ENCODE measurements at places on chromosomes 7 and 10.

DNA sequence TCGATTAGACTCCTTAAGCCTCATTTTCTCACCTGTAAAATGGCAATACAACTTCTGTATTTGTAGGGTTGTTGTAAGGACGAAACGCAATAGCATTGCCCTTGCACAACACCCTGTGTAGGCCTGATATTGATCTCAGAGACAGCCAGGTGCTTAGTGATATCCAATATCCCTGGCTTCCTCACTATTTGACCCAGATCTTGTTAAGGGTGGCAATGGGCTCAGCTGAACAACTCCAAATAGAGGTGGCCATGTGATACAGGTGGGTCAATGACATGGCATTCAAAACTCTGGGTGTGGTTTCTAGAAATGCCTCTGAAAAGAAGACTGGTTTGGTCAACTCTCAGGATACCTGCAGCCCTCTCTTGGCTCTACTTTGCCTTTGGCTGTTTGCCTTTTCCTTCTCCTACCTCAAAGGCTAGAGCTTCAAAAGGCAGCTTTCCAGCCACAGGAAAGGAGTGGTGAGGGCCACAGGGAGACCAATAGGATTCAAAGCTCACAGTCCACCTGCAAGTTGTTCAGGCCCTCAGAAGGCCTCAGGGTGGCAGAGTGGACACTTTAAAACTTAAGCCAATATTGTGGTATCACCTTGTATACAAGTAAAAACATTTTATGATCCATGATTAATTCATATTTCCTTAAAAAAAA, 14.9 kb upstream of the GATAD1 start:
- DNase-seq: no peak

GRCh38 chr7:142174441-142174840, 62.9 kb downstream of the MGAM2 start:
- no peak for DNase-seq

- no peak for DNase-seq
Measured at GRCh38 chr7:39084349-39084748, 106.6 kb downstream of the POU6F2 start.

- peak; percentile 75 for DNase-seq
Measured at GRCh38 chr7:96321031-96321657, 754 bp downstream of the SLC25A13 start.

DNA sequence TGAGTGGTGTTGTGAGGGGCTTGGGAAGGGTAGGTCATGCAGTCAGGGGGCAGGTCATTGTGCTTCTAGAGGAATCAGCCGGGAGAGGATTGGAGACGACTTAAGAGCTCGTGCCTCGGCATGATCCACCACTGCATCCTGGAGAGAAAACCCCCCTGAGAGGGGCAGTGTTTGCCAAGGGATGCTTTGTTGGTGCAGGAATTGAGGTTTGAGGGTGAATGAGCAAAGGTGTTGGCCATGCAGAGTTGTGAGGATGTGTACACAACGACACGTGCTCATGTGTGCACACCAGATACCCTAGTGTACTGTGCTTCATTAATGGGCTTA, 85.6 kb upstream of the ANLN start:
- no peak for DNase-seq

GRCh38 chr7:33351709-33352108, 222.3 kb downstream of the BBS9 start:
- no peak for DNase-seq

DNA sequence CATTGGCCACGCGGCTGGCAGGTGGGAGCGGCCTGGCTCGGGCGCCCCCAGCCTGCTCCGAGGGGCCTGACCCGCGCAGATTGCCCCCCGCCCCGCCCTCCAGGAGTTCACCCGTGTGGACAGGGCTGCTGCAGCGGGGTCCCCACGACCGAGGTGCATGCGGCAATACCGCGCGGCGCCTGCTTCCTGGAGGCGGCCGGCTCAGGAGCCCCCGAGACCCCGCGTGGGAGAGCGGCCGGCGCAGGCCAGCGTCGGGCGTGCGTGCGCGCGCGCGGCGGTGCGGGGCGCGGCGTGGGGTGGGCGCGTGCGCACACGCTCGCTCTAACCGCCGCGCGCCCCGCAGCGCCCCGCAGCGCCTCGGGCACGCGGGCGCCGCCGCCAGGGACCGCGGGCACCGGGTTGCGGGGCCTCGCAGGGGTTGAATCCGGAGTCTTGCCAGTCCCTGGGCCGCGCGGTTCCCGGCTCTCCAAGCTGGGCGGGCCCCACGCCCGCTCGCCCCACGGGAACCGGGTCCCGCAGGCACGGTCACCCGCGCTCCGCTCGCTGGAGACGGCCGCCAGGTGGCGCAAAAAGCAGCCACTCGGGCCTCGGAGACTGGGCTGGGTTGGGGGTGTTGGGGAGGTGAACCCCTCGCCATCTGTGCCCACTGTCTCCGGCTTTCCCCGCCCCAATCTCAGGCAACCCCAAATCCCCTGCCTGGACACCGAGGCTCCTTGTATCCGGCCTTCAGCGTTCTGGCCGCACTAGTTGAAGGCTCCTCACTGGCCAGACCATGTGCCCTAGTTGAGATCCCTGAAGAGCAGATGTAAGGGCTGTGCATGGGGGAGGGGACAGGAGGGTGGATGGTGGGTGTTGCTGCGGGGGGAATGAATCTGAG, 1.3 kb upstream of the ACHE start:
- no peak for DNase-seq

GRCh38 chr10:133278577-133279265, 2.1 kb upstream of the ADAM8 start:
- no peak for DNase-seq

DNA sequence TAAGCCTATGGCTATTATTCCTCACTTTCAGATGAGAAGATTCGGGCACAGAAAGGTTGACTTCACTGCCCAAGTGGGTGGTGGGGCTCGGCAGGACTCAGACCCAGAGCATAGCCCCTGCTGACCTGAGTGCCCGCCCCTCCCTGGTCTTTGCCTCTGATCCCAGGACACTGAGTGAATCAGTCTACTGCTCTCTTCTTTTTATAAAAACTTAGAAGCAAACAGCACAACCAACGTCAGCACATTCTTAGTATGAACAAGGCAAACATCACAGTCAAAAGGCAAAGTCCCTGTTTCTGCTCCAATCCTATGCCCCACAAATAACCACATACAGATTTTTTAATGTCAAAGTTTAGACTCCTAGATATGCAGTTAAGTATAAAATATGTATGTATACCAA, 237.8 kb downstream of the ZMYND11 start:
- peak; percentile 61 for DNase-seq

DNA sequence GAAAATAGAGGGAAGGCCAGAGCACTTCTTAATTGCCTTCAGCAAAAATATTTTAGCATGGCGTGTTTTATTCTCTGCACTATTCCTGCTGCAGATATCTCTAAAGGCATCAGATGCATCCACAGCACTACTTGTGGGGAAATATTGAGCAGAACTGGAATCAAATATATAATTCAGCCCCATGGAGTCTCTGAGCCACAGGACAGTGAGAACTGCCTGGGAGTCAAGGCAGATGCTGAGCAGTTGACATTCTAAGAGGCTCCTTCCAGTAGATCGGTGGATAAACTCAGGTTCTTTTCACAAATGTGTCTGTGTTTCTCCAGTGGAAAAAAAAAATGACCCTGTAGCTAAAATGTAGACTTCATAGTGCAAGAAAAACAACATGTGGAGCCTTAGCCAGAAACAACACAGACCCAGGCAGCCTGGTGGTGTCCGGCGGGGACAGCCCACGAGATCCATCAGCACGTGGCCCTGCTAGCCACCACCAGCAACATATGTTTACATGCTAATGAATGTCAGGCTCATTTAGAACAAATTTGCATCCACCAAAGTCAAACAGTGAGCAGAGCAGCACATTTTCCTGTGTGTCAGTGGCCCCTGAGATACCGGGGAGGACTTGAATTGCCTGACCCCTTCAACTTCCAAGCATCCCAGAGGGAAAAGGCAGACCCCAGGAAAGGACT, 123.3 kb upstream of the PFKP start:
- DNase-seq: no peak

DNA sequence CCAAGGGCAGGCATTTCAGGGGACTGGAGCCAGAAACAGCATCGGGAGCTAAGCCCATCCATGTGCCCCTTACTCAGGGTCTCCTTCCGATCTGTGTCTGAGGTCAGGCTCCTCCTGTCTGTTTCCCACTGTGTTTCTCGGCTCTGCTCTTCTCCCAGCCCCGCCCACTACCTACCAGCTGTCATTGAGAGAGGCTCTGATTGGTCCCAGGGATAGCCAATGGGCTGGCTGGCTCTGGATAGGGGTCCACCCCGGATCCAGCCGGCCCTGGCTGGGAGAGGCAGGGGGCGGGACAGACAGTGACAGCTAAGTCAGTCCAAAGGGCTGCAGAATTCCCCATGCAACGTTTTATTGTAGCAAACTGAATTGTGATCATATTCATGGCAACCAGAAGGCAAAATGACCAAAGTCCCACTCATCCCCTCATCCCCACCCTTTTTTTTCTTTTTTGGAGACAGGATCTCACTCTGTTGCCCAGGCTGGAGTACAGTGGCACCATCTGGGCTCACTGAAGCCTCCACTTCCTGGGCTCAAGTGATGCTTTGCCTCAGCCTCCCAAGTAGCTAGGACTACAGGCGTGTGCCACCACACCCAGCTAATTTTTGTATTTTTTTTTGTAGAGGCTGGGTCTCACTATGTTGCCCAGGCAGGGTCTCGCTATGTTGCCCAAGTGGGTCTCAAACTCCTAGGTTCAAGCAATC, 76.3 kb downstream of the CLIP2 start:
- peak; percentile 21 for DNase-seq

Measured in fibroblast of the aortic adventitia (primary cell).